ENCODE measurements at places on chromosomes 13 and 19.

GRCh38 chr13:96020155-96020575, 33.0 kb downstream of the UGGT2 start:
- peak; percentile 73 for DNase-seq

DNA sequence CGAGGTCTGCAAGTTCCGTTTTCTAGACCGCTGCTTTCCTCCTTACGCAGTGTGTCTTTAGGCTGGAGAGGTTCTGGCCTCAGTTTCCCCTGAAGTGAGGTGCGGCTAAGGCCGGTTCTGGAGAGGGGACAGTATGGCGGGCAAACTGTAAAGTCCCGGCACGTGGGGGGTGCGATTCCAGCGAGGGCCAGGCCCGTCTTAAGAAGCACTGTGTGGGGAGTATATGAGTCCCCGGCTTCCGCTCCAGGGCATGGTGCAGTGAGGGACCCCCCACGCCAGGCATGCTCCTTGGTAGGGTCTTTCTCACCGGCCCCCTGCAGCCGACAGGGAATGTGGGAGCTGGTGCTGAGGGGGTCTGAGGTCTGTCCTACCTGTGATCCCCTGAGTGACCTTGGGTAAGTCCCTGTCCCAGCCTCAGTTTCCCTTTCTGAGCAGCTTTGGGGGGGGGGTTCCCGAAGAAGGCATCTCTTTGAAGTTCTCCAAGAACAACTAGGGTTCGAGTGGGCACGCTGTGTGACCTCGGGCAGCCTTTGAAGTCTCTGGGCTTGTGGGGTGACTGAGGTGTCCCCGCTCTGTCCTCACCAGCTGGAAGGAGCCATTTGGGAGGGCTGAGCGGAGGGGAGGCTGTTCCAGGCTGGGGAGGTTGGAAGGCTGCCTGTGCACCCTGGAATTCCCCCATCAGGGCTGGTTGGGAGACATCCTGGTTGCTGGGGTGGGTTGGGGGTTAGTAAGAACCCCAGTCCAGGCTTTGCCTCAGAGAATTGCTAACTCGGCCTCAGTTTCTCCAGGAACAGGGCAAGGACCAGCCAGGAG, 1.5 kb downstream of the NFIC start:
- no peak for DNase-seq

DNA sequence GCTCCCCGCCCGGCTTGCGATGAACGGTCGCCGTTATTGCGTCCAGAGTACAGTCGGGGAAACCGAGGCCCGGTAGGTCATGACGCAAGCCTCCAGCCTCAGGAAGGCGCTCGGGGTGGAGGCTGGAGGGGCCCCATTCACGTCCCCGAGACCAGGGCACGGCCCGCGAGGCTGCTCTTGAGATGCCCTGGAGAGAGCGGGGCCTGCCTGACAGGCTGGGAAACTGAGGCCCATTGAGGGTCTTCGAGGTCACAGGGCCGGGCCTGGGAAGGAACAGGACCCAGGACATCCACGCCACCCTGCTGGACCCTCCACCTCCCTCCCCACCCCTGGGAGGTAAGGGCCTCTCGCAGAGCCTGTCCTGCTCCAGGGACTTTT, 367 bp downstream of the NDUFS7 start:
- no peak for DNase-seq

DNA sequence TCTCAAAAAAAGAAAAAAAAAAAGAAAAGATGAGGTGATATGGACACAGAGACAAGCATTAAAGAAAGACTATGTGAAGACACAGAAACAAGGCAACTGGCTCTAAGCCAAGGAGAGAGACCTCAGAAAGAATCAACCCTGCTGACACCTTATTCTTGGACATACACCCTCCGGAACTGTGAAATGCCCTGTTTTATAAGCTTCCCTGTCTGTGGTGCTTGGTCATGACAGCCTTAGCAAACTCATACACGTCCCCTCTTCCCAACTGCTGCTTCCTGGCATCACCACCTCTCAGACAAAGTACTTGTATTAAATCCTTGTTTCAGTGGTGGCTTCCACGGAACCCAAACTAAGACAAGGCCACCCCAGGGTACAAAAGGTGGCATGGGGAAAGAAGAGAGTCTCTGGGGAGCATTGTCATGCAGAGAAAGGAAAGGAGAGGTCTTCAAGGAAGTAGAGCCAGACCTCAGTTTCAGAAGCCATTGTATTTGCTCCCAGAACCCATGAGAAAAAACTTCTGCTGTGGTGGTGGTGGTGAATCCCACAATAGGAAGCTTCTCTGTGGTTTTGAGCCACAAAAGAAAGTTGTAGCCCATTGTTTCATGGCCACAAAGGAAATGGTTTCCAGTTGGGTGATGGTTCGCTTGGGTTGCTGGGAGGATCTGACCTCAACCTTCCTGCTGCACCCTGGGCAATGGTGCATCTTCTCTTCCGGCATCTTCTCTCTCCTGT, 16.3 kb upstream of the TSPAN16 start:
- no peak for DNase-seq

DNA sequence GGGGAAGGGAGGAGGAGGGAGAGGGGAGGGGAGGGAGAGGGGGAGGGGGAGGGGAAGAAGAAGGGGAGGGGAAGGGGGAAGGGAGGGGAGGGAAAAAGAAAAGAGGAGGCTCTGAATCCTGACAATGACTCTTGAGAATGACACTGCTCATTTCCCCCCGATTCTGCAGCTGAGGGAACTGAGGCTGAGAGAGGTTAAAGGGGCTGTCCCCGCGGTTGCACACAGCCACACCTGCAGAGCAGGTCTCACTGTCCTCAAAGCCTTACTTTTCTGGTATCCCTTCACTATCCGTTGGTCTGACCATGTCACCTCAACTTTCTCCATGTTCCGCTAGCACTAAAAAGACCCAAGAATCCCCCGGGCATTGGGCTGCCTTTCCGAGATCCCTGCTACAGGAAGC, 35.4 kb downstream of the CYP4F2 start:
- DNase-seq = no peak

- no peak for DNase-seq
Observed at GRCh38 chr13:109700176-109700575, 86.2 kb downstream of the IRS2 start.

DNA sequence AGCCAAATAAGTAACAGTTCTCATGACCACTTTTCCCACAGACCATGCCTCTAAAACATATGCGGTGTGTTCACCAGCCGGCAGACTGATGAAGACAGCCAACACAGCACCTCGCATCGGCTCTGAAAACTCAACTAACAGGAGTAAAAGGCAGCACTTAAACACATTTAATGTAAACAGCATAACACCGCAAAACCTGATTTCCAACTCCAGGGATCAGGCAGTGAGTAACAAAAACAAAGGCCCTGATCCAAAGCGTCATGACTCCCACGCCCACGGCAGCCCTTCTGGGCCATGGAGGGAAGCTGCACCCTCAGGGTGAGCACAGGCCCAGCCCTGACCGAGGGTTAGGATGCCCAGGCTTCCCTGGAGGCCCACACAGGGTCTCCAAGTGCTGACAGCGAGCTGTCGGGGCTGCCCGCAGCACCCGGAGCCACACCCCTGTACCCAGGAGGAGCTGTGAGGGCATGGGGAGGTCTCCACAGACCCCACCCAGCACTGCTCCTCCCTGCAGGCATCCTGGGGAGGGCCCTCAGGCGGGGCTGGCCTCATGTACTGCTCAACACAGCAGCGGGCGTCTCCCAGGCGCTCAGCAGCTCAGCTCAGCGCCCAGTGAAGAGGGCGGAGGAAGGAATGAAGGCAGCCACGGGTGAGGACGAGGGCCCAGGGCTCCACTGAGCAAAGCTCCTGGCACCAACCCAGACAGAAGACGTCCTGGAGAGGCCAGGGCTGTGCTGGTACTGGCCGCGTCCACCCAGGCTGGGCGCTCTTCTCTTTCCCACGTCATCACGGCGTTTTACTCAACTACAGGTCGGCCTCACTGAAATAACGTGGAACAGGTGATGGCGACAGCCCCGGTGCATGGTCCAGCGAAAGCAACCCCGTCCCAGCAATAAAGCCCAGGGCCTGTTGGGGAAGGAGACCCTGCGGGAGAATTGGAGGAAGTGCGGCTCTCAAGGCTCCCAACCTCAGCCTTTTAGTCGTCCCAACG, 53.7 kb downstream of the RASA3 start:
- no peak for DNase-seq

- DNase-seq = no peak
Observed at GRCh38 chr13:34338102-34338501, 520.2 kb downstream of the RFC3 start.

All from retinal pigment epithelial cell (primary cell).